Fibroblast of villous mesenchyme (primary cell): ENCODE measurements at places on chromosomes 7 and 10. TPM values are rescaled to one million over a fixed set of nuclear protein-coding genes. Genes with fewer than 3 reads are reported as not detected.

HGF gene
- total RNA-seq, result 33.2 and 60.6 TPM in 2 replicates

CYP2C8 gene
- total RNA-seq, result not detected in 2 replicates

NPTX2 gene
- 0.43 TPM in 1 of 2 replicates, not detected in the other for total RNA-seq

CDC14C gene
- under 0.01 TPM in 1 of 2 replicates, not detected in the other for total RNA-seq

PNLIPRP2 gene
- not detected in 2 replicates for total RNA-seq

GNG11 gene
- total RNA-seq, result 67.4 and 83.1 TPM in 2 replicates

SUN3 gene
- not detected in 2 replicates for total RNA-seq
